SJCRH30 (cell line): ENCODE measurements at places on chromosomes 7 and 10. TPM values are rescaled to one million over a fixed set of nuclear protein-coding genes. Genes with fewer than 3 reads are reported as not detected.

Gene FAM25G
- total RNA-seq: 0.63 TPM in 1 of 2 replicates, not detected in the other

Gene GIMAP1
- total RNA-seq: not detected in 2 replicates

Gene SPDYE1
- total RNA-seq: not detected in 2 replicates

Gene FXYD4
- total RNA-seq: not detected in 2 replicates

Gene PAPOLB
- not detected in 2 replicates for total RNA-seq

Gene CALHM2
- total RNA-seq: 34.8 and 35.0 TPM in 2 replicates

GRCh38 chr10:121216721-121217181 is 365.6 kb downstream of the WDR11 start:
- DNase-seq: no peak

DNA sequence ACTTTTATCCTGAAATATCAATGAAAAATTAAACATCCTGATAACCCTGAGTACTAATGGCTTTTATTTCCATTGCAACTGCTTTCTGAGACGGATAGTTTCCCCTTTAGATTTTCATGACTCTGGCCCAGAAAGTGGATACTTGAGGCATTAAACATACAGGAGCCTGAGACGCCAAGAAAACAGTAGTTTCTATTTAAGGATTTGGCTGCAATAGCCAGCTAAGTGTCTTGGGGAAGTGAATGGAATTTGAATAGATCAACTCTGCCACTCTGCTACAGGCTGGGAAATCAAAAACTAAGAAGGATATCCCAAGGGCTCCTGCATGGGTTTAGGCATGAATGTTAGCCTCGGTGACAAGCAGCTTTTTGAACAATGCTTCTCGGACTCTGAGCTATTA is 24.7 kb upstream of the GPAM start:
- DNase-seq: no peak

- no peak for DNase-seq
Observed at GRCh38 chr7:37674531-37674930, 9.0 kb upstream of the GPR141 start.

GRCh38 chr7:105297985-105298384 is 90.7 kb downstream of the SRPK2 start:
- DNase-seq: no peak

GRCh38 chr10:20988357-20988983 is 91.4 kb upstream of the NEBL start:
- DNase-seq: no peak

DNA sequence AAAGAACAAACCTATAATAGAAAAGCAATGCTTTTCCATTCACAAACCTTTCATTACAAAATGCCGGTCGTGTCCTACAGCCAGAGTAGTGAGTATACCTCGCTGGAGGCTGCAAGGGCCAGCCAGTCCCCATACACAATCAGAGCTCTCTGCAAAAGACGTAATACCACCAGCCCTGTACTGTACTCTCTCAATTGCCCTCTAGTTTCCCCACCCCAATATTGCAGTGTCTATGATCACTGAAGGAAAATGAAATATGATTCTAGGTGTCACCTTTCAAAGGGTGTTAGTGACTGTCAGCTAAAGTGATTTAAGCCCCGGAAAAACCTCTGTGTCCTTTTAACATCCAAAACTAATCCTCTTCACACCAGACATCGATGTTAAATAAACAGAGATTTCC is 24.8 kb downstream of the PLXNA4 start:
- DNase-seq: no peak

DNA sequence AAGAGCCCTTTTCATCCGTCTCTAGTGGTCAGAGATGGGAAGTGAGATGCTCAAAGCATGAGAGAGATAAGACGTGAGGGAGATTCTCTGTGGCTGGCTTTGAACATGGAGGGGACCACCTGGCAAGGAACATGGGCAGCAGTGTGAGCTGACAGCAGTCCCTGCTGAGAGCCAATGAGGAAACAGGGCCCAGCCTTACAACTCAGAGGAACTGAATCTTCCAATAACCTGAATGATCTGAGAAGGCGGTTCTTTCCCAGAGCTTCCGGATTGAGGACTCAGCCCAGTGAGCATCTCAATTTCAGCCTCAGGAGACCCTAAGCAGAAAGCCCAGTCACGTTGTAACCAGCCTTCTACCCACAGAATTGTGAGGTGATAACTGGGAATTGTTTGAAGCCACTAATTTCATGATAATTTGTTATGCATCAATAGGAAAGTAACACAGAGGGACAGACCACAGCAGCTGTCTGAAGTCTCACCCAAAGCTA is 33.9 kb upstream of the IKZF1 start:
- DNase-seq: no peak

- DNase-seq: no peak
Observed at GRCh38 chr10:24408365-24408764, 199.4 kb downstream of the KIAA1217 start.

GRCh38 chr7:27312820-27313219 is 70.2 kb downstream of the EVX1 start:
- DNase-seq: no peak

DNA sequence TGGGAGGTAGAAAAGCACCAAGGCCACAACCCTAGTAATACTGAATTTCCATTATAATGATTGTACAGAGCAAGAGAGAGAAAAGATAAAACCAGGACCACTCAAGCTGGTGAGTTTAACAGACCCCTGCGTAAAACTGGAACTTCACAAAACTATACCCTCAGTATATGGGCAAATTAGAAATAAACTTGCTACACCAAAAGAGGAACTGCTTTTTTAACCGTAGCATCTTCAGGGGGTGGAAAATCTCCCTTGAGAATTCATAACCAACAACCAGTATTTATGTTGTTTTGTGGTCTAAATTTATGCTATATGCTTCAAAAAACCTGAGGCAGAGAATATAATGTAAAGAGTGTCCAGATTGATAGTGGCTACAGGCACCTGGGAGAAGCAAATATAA is 171.2 kb downstream of the SGMS1 start:
- no peak for DNase-seq

DNA sequence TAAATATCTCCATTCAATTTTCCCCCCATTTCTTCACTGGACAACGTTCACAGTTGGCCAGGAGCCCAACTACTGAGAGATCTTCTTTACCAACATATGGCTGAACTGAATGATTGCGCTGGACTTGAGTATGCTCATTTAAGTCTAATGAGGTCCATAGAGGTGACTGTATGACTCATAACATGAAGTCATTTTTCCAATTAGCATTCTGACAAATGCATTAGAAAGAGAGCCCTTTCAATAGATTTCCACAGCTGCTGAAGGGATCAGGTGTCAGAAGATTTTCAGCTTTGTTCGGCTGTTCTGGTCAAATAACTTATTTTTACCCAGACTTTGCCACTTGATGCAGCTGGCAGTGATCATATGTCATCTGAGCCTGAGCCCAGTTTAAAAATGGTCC is 438.0 kb downstream of the ETV1 start:
- peak; percentile 77 for DNase-seq

DNA sequence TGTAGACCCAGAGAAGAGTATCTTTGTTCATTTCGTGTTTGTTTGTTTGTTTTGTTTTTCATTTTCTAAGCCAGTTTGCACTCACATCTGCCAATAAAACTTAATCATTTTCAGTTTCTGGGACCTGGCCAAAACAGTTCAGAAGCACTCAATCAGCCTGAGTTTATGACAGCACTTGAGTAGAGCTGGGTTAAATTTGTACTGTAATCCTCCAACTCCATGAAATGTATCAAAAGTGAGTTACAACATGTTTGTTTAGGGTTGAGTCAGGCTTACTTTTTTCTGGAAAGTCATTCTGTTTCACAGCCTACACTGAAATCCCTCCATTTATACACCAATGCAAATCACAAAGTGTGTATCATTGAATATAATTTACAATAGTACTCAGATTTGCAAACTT is 91.9 kb downstream of the ZWINT start:
- no peak for DNase-seq
